ENCODE measurements at places on chromosomes 16 and 17.

DNA sequence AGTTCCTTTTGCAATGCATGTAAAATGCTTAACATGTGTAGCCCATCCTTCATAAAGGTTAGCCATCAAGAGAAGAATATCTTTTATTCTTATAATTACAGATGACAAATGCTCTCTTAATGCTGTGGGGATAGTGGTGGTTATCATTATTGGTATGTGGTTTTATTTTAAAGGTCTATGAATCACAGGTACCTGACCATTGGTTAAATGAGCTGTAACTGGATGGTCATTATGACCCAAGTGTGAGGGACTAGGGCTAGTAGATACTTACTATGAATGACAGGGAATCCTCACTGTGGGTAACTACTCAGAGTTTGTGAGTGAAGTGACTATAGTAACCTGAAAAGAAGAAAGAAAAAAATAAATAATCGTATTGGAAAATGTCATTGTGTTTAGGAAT is 78.8 kb downstream of the CDRT15 start:
- no peak for DNase-seq

DNA sequence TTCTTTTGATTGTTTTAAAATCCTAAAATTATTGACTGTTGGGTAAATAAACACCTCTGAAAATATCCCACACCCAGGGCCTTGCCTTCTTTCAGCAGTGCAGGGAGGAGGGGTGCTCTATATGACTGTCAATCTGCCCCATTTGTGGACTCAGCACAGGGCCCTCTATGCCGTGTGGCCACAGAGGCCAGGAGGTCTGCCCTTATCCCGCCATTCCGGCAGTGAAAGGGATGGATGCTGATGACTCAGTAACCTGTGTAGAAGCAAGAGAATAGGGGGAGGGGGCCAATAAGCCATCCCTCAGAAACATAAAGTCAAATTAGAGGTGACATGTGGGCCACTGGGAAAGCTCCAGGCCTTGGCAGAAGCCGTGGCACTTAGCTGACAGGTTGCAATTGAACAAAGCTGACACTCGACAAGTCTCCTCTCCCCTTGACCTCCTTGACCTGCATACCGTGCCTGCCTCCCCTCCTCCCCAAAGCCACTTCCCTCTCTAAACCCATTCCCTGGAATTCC is 281.4 kb upstream of the DYNLRB2 start:
- no peak for DNase-seq

DNA sequence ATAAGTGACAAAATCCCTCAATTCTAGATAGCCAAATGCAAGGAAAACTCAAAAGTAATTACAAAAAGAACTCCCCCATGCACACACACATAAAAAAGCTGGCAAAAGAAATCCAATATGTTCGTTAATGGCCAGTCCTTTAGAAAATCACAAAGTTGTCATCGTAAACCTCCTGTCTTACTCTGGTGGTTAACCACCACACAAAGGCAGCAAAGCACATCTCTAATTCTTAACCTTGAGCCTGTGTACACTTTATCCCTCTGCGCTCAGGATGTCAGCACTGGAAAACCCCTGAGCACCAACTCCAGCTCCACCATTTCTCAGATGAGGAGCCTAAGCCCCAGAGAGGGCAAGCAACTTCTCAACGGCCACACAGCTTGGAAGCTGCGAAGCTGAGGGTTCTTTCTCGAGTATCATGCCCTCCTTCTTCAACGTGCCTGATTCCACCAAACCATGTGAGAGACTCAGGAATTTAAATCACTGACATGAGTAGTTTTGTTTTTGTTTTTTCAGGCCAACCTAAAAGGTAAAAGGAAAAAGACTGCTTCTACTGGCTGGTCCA is 72.5 kb downstream of the C16orf95 start:
- no peak for DNase-seq

DNA sequence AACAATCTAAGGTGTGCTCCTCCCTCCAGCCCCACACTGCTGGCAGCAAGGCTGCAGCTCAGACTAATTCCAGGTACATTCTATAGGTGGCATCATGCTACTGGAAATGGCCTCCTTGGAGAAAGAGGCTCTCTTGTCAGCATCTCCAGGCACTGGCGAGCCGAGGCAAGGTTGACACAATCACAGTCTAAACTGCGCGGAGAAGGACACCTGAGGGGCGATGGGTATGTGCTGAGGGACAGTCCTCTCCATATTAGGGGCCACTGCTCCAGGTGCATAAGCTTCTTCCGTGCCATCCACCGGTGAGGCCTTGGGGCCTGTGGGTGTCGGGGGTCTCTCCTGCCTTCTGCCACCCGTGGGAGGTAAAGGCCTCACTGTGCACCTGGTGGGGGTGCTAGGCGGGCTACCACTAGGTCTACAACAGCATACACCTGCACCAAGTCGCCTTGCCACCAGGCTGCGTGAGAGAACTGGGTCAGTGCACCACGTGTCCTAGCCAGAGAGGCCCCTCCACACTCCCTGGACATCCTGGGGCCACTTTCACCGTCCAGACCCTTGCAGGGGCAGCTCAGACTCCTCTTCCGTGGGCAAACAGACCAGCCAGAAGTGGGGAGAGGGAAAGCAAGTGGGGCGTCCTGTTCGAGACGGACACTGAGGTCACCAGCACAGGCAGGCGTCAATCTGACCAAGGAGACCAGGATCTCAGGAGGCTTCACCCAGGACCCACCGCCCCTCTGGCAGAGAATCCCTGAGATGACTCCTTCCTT is 12.1 kb upstream of the CBX8 start:
- DNase-seq, result peak; percentile 65

GRCh38 chr17:58344791-58345157 is 7.2 kb downstream of the SUPT4H1 start:
- DNase-seq, result peak; percentile 89

All from natural killer cell (primary cell).